Neural progenitor cell (in vitro differentiated cells): ENCODE measurements at places on chromosomes 5 and 9. TPM values are rescaled to one million over a fixed set of nuclear protein-coding genes. Genes with fewer than 3 reads are reported as not detected.

DNA sequence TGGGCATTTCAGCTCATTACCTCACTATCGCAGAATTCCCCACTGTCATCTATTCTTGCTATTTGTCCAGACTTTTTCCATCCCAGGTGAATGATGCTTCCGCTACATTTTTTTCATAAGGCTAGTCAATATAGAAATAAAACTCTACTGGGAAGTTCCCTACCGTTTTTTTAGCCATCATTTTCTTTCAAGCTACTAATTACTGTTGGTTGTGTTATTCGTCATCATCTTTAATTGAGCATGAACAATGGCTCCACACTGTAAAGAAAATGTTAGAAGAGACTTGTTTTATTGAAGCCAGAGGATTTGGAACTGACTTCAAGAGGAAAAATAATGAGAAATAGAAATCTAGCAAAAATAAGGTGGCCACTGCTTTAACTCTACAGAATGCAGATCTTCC lies 265.0 kb downstream of the ZNF608 start:
- no peak for DNase-seq

DNA sequence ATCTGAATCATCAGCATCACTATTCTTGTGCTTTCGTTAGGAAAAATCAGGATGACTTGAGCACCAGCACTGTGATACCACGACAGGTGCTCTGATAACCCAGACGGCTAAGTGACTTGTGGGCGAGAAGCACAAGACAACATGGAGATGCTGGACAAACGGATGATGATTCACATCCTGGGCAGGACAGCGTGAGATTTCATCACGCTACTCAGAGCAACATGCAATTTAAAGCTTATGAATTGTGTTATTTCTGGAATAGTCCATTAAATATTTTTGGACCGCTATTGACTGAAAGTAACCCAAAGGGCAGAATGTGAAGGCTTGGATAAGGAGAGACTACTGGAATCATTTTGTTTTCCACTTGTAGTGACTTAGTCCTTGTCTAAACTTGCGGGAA lies 114.8 kb upstream of the DAPK1 start:
- DNase-seq, result no peak

GRCh38 chr5:172496671-172497371 lies 42.5 kb upstream of the SH3PXD2B start:
- DNase-seq, result no peak

WNK2 gene
- 6.2 and 16.7 TPM in 2 replicates for total RNA-seq

NR6A1 gene
- total RNA-seq, result 302 and 313 TPM in 2 replicates

DNA sequence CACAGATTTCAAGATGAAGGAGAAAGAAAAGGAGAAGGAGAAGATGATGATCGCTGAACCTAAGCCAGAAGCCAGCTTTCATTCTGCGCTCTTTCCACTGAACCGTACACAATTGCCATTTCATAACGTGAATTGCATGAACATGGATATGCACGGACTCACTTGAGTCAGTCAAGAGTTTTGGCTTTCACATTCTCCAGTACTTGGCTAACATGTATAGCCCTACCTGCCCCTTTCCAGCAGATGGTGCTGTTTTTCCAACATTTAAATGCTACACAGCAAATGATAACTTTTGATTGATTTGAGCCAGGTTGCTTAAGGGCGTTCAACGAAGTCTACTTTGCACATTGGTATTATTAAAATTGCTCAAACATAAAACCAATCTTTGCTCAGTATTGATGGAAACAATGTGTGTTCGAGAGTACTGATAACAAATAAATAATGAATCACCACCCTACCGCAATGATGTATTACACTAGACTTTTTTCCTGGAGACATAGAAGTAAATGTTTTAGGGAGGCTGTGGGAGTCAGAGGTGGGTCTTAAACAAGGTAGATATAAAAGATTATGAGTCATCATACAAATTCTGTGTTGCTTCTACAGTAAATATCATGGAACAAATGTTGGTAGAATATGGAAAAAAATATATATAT lies 196.4 kb downstream of the TRPM3 start:
- peak; percentile 81 for DNase-seq

SPTLC1 gene
- total RNA-seq, result 86.3 and 119 TPM in 2 replicates
